CD8-positive, alpha-beta memory T cell (primary cell): ENCODE measurements at places on chromosomes 1 and 21. TPM values are rescaled to one million over a fixed set of nuclear protein-coding genes. Genes with fewer than 3 reads are reported as not detected.
A peak's percentile ranks its signal among the peaks of the same experiment; 100 is the strongest.

GRCh38 chr1:101290922-101291561 is 54.2 kb downstream of the S1PR1 start:
- H3K4me3 ChIP-seq: no peak overlapping the region
- H3K36me3 ChIP-seq: no peaks in the 10 kb centered on the region
- peaks cover 54% of the 10 kb centered on the region for H3K4me1 ChIP-seq
- no peak for DNase-seq

DNA sequence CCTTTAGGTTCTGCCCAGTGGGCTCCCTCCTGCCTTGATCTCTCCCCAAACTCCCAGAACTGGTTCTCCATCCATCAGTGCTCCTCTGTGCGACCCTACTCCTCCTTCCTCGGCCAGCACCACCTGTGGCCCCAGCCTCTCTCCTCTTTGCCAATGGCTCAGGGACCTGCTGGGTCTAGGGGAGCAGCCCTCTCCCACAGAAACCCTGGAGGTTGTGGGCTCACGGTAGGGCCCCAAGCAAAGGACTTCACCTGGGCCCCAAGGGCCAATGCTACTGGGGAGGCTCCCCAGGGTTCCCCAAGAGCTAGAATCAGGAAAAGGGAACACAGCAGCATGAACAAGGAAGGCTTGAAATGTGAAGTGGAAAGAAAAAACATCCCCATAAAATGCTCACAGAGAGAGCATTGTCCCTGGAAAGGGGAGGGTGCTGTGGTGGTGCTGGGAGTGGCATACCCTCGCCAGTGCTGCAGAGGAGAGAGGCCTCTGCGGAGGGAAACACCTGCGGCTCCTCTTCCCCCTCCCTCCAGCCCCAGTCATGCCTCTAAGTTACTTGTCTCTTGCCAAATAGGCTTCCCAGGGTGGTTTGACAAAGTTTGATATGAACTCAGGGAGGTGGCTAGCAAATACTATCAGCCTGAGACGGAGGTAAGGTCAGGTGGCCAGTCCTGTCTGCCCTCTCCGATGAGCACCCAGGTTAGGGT is 2.5 kb downstream of the TMEM63A start:
- DNase-seq: no peak
- H3K4me3 ChIP-seq: peak overlapping the region; percentile 92
- no peak overlapping the region for H3K27ac ChIP-seq
- peaks cover 69% of the 10 kb centered on the region for H3K4me1 ChIP-seq

GRCh38 chr1:225766967-225767633 is 10.5 kb upstream of the SRP9 start:
- no peak overlapping the region for H3K4me3 ChIP-seq
- DNase-seq: no peak
- no peaks in the 10 kb centered on the region for H3K4me1 ChIP-seq
- no peaks in the 10 kb centered on the region for H3K27me3 ChIP-seq

GRCh38 chr1:15706751-15707150 is 22.6 kb downstream of the PLEKHM2 start:
- H3K4me3 ChIP-seq: no peak overlapping the region
- no peaks in the 10 kb centered on the region for H3K36me3 ChIP-seq
- H3K27ac ChIP-seq: no peak overlapping the region
- no peaks in the 10 kb centered on the region for H3K4me1 ChIP-seq

- peaks cover 40% of the 10 kb centered on the region for H3K4me1 ChIP-seq
- H3K36me3 ChIP-seq: no peaks in the 10 kb centered on the region
- no peaks in the 10 kb centered on the region for H3K27me3 ChIP-seq
- H3K4me3 ChIP-seq: peak overlapping the region; percentile 6
- peak overlapping the region; percentile 2 for H3K27ac ChIP-seq
These were observed 22.3 kb downstream of the ACP6 start for GRCh38 chr1:147647796-147648633.

Gene PAX7
- not detected for total RNA-seq

Gene OR2L13
- total RNA-seq: not detected
